Activated naive CD4-positive, alpha-beta T cell (primary cell): ENCODE measurements at places on chromosomes 3 and 15.

DNA sequence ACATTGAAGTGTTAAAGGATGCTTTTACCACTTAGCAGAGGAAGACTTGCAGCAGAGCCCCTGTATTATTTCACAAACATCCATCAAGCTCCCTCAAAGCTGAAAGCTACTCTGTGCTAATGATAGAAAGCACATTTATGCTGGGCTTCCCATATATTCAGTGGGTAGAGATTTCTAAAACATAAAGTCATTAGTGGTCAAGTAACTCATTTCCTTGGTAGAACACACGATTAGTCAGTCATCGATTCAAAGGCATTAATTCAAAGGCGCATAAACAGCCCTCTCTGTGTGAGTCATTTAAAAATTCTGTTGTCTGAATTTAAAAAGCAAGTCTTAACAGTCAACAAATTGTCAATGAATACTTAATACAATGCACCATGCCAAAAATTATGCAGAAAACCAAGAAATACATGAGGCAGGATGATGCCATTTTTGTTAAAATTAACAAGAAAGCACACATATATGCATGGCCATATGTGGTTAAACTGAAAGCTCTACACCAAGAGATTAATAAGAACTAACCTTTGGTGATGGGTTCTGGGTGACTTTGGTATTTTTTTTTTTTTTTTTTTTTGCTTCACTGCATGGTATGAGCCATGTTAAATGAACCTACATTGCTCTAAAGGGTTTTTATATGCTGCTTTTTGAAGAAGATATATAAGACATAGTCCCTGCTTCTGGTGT lies 61.7 kb downstream of the LDHAL6B start:
- DNase-seq: no peak

GRCh38 chr3:191269289-191270085 lies 59.7 kb upstream of the CCDC50 start:
- no peak for DNase-seq

GRCh38 chr3:173938159-173938558 lies 540.6 kb downstream of the NLGN1 start:
- DNase-seq: no peak

DNA sequence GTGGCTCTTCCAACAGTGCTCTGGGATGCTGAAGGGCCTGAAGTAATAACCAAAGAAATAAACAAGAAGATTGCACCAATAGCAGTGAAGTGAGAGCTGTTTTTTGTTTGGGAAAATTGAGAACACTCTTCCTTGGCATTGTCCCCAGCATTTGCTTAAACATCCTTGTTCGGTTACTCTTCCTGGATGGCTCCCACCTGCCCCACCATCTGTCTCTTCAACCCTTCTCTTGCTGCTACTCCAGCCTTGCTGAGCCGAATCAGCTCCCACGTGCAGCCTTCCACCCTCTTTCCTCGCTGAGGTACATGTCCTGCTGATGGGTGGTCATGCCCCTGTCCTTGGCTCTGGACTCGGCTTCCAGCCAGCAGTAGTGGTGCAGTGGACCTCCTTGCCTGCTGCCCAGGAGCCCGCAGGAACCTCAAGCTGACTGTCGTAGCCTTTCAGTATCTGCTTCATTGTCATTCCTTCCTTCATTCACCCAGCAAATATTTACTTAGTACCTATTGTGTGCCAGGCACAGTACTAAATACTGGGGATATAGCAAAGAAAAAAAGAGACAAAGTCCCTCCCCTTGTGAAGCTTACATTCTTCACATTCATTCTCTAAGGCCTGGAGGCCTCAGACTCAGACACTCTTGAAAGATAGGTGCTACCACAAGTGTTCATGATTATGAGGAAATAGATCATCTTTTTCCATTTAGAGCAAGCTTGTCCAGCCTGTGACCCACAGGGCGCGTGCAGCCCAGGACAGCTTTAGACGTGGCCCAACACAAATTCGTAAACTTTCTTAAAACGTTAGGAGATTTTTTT lies 17.1 kb upstream of the VILL start:
- no peak for DNase-seq

DNA sequence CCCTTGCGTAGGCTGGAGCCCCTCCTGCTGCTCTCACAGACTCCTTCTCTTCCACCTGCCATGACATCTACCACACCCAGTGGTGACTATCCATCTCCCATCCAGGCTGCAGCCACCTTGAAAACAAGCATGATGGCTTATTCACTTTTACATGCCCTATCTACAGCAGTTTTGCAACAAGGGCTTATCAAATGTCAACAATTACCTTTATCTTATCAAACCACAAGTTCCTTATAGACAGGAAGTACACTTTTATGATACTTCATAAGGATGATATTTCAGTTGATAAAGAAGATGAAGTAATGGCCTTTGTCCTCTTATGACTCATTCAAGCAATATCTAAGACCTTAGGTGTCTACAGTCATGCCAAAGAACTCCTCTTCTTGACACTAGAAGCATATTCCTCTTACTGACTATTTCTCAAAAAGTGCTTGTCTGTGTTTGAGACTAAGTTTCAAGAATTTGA lies 125.3 kb upstream of the SPRED1 start:
- DNase-seq: no peak

DNA sequence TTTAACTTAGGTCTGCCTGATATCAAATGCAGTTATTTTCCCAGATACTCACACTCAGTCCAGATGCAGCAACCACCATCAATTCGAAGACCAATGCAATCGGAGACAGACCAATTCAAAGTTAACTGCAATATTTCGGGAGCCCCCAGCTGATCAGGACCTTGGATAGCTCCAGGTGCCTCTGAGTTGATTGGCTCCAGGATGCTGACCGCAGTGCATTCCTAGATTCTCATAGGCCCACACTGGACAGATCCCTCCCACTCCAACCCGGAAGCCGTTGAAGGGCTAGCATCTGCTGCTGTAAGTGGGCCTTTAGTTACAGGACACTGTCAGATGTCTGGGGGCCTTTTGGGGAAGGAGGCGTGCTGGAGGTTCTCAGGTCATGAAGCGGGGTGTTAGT lies 89.5 kb upstream of the ATP2B2 start:
- no peak for DNase-seq

DNA sequence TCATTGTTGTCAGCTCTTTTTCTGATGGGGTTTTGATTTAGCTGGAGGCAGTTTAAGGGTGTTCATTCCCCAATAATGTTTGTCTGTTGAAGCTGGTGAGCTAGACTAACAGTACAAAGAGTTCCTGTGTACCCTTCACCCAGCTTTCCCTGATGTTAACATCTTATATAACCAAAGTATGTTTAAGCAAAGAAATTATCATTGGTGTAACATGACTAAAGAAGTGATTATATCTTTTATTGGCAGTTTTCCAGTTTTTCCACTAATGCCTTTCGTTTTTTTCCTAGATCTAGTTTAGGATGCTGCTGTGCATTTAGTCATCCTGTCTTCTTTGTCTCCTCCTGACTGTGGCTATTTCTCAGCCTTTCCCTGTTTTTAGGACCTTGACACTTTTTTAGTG lies 165.6 kb downstream of the LPP start:
- DNase-seq: no peak

DNA sequence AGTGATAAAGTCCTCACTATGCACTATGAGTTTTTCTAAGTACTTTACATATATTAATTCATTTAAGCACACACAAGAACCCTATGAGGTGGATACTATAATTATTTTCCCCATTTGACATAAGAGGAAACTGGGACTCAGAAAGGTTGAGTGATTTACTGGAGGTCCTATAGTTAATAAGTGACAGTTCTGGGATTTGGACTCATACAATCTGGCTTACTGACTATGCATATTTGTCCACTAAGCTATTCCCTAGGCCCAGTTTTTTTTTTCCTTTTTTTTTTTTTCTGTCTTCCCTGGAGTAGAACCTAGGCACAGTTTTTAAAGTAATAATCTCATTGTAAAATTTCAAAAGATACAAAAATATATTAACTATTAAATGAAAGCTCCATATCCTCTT lies 6.3 kb upstream of the RTP2 start:
- no peak for DNase-seq

DNA sequence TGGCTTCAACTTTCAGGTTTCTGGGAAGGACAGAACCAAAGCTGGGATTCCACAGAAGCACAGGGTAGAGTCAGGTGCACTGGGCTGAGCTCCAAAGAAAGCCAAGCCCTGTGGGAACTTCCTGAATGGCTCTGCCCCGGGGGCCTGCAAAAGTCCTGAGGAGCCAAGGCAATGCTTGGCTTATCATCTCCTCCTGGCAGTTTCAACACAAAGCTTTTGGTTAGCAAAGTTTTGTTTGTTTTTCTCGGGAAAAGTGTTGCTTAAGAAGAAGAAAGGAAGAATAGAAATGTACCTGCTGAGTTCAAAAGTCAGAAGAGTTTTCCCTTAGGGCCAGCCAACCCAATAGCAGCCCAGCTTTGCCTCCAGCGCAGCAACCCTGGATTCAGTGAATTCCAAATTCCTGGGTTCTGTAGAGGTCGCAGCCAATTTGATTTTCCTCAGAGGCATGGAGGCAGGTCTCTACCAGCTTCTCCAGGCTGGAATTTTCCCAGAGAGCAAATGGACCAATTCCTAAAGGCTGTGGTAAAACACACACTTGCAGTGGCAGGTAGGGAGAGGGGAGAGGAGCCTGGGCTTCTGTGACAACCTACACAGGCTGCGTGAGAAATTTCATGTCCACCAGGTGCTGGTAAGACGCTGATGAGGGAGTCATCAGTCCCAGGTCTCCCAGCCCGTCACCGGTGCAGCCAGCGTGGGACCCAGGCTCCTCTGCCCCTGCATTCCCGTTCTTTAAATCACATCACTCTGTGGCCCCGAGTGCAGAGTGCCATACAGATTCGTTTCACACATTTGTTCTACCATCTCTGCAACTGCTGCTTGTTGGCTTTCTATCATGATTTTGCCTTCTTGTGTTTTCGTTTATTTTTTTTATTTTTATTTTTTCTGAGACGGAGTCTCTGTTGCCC lies 54.3 kb upstream of the SNRPA1 start:
- no peak for DNase-seq

GRCh38 chr3:161219495-161219894 lies 1.6 kb upstream of the NMD3 start:
- no peak for DNase-seq
